NCI-H460 (cell line): ENCODE measurements at places on chromosomes 11 and 22. TPM values are rescaled to one million over a fixed set of nuclear protein-coding genes. Genes with fewer than 3 reads are reported as not detected.

DNA sequence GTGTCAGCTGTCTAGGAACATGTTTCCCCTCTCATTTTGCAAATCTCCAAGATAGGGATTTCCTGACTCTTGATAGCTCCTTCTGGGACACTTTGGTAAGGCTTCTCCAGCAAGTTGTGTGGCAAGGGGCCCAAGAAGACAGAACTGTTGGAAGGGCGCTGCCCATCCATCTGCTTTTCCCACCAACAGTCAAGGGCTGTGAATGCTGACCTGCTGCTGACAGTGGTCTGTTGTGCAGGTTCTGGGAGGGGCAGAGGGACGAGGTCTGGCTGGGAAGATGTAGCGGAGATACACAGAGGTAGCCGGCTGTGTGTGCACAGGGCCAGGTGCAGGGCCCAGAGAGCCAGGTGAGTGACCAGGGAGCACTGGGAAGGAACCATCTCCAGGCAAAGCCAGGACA is 12.2 kb downstream of the BCR start:
- DNase-seq = no peak

GRCh38 chr11:113618360-113618759 is 87.7 kb downstream of the TMPRSS5 start:
- DNase-seq = no peak

- DNase-seq = no peak
Measured at GRCh38 chr22:37045958-37046357, 5.6 kb upstream of the KCTD17 start.

PKDREJ gene
- total RNA-seq = not detected in 2 replicates

OR4A5 gene
- total RNA-seq = not detected in 2 replicates

- DNase-seq = peak; percentile 5
Measured at GRCh38 chr11:116601814-116602636, 170.8 kb downstream of the BUD13 start.

- peak; percentile 35 for DNase-seq
Measured at GRCh38 chr22:17781319-17782031, 7.2 kb upstream of the BID start.

DNA sequence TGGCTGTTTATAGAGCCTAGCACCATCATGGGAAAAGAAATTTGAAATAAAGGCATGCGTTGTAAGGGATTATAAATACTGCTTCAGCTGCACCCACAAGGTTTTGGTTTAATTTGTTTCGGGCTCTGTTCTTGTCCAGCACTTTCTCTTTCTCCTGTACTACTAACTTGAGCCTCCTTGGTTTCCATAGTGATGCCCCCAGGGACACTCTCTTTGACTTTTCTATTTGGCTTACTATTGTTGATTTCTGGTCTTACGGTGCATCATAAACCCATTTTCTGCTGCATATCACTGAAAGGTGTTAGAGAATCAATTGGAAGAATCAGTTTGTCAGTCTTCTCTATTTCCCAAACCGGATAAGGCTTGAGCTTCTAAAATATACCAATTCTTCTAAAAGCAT is 1674.3 kb upstream of the RAG2 start:
- DNase-seq = no peak

DCUN1D5 gene
- 62.5 and 75.1 TPM in 2 replicates for total RNA-seq

DNA sequence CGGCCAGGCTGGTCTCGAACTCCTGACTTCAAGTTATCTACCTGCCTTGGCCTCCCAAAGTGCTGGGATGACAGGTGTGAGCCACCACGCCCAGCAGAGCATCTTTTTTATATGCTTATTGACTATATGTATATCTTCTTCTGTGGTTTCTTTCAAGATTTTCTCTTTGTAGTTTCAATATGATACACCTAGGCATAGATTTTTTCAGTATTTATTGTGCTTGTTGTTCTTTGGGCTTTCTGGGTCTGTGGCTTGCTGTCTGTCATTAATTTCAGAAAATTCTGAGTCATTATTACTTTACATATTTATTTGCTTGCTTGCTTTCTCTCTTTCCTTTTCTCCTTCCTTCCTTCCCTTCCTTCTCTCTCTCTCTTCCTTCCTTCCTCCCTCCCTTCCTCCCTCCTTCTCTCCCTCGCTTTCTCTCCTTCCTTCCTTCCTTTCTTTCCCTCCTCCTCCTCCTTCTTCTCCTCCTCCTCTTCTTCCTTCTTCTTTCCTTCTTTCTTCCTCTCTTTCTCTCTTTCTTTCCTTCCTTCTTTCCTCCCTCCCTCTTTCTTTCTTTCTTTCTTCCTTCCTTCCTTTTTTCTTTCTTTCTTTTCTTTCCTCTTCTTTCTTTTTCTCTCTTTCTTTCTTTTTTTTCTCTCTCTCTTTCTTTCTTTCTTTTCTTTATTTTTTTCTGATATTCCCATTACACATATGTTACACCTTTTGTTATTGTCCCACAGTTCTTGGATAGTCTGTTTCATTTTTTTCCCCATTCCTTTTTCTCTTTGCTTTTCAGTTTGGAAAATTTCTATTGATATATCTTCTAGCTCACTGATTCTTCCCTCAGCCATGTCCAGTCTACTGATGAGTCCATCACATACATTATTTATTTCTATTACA is 10.9 kb upstream of the DCHS1 start:
- DNase-seq = no peak

GRCh38 chr11:111260811-111261210 is 15.3 kb downstream of the POU2AF2 start:
- DNase-seq = no peak

- no peak for DNase-seq
Measured at GRCh38 chr11:134890446-134890845, 478.4 kb upstream of the B3GAT1 start.

- no peak for DNase-seq
Measured at GRCh38 chr11:33171251-33171650, 10.0 kb upstream of the CSTF3 start.

INPP5J gene
- 0.35 and 0.54 TPM in 2 replicates for total RNA-seq

GRCh38 chr22:35275580-35275979 is 18.3 kb downstream of the HMGXB4 start:
- no peak for DNase-seq

SH3BP1 gene
- 1.7 and 2.9 TPM in 2 replicates for total RNA-seq

MIAT gene
- 0.66 and 0.82 TPM in 2 replicates for total RNA-seq

DNA sequence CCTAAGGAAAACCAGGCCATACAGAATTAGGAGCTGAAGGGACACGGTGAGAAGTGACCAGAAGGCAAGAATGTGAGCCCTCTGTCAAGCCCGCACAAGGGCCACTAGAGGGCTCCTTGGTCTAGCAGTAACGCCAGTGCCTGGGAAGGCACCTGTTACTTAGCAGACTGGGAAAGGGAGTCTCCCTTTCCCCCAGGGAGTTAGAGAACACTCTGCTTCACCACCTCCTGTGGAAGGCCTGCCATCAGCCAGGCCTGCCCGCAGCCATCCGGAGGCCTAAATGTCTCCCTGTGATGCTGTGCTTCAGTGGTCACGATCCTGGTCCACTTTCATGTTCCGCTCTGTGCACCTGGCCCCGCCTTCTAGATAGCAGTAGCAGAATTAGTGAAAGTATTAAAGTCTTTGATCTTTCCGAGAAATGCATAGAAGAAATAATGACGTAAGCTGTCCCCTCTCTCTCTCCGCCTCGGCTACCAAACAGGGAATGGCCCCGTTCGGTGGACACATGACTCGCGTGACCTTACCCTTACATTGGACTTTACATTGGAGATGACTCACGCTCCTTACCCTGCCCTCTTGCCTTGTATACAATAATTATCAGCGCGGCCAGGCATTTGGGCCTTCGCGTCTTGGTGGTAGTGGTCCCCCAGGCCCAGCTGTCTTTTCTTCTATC is 10.7 kb upstream of the GSTP1 start:
- peak; percentile 61 for DNase-seq

TSKU gene
- 92.3 and 103 TPM in 2 replicates for total RNA-seq

- no peak for DNase-seq
Measured at GRCh38 chr11:58508005-58508404, at the start of gene OR5B21. TSS of gene OR5B21 (minus strand) at chr11:58508105. CDS start at chr11:58508105, 0 bp downstream.

DNA sequence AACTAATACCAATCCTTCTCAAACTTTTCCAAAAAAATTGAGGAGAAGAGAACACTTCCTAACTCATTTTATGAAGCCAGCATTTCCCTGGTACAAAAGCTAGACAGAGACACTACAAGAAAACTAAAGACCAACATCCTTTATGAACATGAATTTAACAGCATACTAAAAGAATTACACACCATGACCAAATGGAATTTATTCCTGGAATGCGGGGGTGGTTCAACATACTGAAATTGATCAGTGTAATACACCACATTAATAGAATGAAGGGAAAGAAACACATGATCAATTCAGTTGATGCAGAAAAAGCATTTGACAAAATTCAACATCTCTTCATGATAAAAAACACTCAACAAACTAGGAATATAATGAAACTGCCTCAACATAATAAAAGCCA is 148.1 kb downstream of the WNT7B start:
- DNase-seq = no peak

GRCh38 chr11:117145393-117145761 is 1.3 kb downstream of the PAFAH1B2 start:
- no peak for DNase-seq

- DNase-seq = no peak
Measured at GRCh38 chr11:95156133-95156721, 66.6 kb downstream of the ENDOD1 start.

DNA sequence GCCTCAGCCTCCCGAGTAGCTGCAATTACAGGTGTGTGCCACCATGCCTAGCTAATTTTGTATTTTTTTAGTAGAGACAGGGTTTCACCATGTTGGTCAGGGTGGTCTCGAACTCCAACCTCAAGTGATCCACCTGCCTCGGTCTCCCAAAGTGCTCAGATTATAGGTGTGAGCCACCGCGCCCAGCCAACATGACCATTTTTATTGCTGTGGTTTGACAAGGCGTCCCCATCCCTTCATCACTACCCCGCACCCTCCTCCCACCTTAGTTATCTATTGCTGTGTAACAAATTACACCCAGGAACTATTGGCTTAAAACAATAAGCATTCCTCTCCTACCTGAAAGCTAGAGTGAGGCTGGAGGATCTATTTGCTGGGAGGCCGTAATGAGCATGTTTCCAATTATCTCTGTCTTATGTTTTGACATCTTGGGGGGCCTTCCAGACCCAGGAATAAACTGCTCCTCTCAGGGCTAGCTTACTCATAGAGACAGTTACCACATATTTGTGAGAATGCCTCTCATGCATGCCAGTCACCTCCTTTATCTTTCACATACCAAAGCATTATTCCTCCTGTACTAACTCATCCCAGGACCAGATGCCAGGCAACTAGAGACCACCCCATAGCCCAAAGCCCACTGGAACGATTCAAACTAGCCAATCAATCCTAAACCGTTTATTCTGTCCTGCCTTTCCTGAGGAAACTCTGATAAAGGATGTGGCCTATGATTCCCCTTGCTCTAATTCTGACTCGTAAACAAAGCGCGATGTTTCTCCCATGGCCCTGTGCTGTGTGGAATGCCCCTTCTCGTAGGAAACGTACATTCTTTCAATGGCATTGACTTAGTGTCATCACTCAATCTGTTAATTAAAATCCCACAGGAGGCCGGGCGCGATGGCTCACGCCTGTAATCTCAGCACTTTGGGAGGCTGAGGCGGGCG is 19.4 kb downstream of the SNU13 start:
- DNase-seq = peak; percentile 18

DNA sequence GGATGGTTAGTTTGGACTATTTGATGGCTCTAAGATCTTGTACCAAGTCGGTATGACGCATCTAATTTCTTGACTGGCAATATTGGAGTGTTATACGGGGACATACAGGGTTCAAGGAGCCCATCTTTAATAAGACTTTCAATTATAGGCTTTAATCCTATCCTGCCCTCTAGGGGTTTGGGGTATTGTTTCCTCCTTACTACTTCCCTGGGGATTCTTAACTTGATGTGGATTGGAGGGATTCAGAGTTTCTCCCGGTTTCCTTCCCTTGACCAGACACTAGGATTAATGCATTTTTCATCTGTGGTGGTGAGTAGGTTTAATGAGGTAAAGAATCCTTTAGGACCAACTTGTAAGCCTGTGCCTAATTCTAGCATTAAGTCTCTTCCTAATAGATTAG is 18.8 kb downstream of the CYP2D6 start:
- DNase-seq = no peak

GRCh38 chr11:37770145-37770544 is 1172.1 kb upstream of the RAG2 start:
- no peak for DNase-seq

DNA sequence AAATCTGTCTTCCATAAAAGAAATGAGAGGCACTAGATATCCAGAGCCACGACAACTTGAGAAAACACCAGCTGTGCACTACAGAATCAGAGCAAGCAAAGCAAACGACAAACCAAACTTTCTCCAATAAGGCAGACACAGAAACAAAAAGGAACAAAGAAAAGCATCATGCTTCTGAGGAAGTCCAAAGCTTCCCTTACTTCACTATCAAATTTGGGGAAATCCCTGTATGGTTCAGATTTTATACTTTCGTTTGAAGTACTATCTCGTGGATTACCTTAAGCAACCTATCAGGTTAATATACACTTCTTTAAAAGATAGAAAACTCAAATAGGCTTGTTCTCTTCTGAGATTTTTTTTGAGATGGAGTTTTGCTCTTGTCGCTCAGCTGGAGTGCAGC is 27.7 kb downstream of the ALG9 start:
- no peak for DNase-seq

SCGB1D2 gene
- not detected in 2 replicates for total RNA-seq

GRCh38 chr11:12267921-12268320 is 109.5 kb upstream of the PARVA start:
- no peak for DNase-seq

GRCh38 chr11:120564573-120565311 is 53.2 kb downstream of the GRIK4 start:
- DNase-seq = no peak

GRCh38 chr22:45575607-45576272 is 73.1 kb downstream of the FBLN1 start:
- no peak for DNase-seq

OR52I1 gene
- not detected in 2 replicates for total RNA-seq

TUB gene
- 5.0 and 5.7 TPM in 2 replicates for total RNA-seq

DNA sequence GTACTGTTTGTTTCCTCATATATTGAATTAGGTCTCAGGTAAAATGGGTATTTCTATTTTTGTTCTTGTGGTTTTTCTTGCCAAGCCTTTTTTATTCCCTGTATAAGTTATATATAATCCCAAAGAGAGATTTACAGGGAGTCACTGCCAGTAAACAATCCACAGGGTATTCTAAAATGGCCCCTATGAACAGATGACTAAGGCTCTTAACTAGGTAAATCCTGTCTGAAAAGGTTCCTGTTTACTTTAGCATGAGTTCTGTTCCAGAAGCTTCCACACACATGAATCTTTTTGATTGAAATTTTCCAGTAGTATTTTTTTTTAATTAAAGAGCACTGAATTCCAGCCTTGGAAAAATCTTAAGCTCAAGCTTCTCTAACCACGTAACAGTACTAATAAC is 552.8 kb upstream of the CCDC179 start:
- DNase-seq = no peak

DNA sequence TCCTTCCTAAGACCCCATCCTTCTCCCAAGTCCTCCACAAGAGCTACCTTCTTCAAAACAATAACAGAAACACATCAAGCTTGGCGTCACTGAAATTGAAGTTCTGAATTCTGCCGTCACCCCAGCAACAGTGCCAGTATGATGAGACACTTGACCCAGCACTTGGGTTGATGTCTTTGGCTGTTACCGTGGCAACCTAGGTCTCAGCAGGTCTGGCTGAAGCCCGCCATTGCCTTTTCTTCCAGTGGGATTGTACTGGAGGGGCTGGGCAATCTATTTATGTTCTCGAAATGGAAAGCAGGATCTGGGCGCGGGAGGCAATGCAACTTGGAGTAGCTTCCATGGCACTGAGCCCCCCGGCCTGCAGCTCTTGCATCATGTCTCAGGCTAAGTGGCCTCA is 23.8 kb downstream of the NPTXR start:
- no peak for DNase-seq
